ENCODE measurements at places on chromosomes 12 and 14. TPM values are rescaled to one million over a fixed set of nuclear protein-coding genes. Genes with fewer than 3 reads are reported as not detected.

- DNase-seq, result no peak
Observed at GRCh38 chr14:92004062-92004461, 35.8 kb downstream of the TRIP11 start.

- DNase-seq, result no peak
Observed at GRCh38 chr12:56229082-56229481, 769 bp upstream of the SLC39A5 start.

The VCPKMT gene
- 21.2 TPM for polyA plus RNA-seq

The AKAP3 gene
- 4.7 TPM for polyA plus RNA-seq

The ZNF891 gene
- polyA plus RNA-seq, result 8.1 TPM

Data from left renal cortex interstitium (tissue), 4 donors.